Calu3 (cell line): ENCODE measurements at places on chromosomes 5 and 9.

GRCh38 chr9:132752877-132753592, 82.8 kb downstream of the GTF3C4 start:
- DNase-seq: no peak

DNA sequence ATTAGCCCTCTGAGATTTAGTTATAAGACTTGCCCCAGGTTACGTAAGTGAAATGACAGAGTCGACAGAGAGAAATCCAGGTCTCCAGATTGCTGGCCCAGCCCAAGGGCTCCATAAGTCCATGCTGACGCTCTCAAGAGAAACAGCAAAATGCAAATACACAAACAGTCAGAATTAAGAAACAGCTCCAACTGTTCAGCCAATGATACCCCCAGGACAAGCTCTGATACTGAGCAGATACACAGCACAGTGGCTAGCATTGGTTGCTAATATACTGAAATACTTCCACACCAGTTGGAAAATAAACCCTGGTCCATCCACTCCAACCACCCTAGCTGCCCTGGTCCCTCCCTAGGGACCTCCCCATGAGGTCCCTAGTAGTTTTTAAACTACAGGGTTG, 94.2 kb downstream of the CDK5RAP2 start:
- DNase-seq: no peak

DNA sequence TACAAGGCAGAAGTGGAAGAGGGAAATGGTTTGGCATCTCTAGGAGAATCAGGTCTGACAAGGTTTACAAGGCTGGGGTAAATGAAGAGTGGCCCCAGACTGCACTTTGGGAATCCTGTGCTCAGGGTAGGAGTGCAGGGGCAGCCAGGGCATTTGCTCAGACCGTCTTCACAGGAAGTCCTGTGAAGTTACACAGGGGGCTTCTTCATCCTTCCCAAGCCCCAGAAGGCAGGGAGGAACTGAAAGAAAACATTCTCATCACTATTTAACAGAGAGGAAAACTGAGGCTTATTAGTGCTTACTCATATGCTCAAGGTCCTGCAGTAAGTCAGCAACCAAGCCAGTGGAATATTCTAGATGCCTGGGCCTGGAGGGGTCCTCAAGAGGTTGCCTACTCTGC, 80.7 kb downstream of the NRG2 start:
- DNase-seq: no peak

GRCh38 chr9:121559183-121559582, 59.5 kb upstream of the GGTA1 start:
- DNase-seq: no peak

GRCh38 chr9:6450641-6451375, 37.8 kb downstream of the UHRF2 start:
- DNase-seq: no peak

GRCh38 chr5:41844502-41844901, 25.7 kb downstream of the OXCT1 start:
- DNase-seq: no peak

DNA sequence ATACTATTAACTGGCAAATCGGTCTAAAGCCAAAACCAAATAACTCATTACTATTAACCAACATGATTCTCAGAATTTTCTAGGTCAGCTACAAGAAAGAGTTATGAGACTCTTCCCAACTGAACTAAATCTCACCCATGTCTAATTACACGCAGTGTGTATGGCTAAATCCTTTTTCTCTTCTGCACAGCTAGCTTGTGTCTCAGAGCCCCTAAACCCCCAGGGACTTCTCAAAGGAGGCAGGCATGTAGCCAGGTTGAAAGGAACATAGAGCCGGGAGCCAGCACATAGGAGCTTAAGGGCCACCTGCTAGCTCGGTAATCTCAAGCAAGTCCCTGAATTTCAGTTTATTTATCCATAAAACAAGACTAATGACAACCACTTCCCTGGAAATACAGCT, 2.2 kb upstream of the GZMK start:
- DNase-seq: no peak

- DNase-seq: no peak
Measured at GRCh38 chr9:128894764-128895163, 12.8 kb downstream of the LRRC8A start.

- DNase-seq: no peak
Measured at GRCh38 chr9:80649001-80649420, 1040.3 kb downstream of the TLE1 start.

GRCh38 chr9:14273696-14274121, 40.2 kb downstream of the NFIB start:
- DNase-seq: no peak

GRCh38 chr5:88395264-88395663, 126.6 kb upstream of the TMEM161B start:
- no peak for DNase-seq

GRCh38 chr5:96079962-96080361, 118.3 kb upstream of the ELL2 start:
- no peak for DNase-seq

DNA sequence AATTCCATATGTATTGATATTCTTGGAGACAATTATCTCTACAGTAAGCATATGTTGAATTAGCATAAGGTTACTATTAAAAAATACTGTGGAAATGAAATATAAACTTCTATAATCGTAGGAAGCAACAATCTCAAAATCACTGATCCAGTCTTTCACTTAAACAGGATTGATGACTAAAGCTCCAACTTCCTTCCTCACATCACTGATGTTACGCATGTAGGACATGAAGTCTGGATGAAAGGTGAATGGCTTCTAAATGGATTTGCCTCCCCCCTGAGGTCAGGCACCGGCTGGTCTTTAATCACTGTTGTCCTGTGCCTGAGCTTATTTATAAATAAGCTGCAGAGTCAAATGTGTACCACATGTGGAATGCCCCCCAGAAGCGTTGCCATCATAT, 157.1 kb upstream of the NFIB start:
- no peak for DNase-seq

DNA sequence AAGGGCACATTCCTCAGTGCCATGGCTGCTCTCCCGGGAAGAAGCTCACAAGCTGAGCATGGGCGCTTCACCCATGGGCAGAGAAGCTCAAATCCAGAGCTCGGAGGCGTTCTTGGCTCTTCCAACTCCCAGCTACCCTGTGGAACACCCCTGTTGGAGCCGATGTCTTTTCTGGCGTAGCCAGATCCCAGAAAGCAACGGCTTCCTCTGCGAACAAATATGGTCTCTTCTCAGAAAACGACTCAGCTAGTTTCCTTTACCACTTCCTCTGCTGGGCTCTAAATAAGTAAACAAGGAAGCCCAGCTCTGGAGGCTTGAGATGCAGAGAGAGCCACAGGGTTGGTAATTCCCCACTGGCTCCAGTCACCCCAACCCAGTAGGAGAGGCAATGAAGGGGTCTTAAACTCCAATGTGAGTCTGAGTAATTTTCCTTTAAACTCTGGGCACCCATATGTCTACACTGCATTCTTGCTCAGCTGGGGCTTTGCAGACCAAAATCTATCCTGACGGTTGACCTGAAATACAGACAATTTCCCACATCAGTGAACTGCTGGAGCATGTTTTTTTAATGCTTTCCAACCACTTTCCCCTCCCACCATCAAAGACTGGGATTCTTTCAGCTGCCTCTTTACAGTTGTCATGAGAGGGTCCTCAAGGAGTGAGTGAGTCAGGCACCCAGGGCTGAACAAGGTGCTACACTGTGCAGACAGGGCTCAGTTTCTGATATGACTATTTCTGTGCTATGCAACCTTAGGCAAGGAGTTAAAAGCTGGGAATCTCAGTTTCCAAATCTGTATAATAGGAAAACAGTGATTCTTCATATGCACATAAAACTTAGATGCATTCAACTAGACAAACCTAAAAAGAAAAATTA, at the start of gene LCP2:
Gene LCP2, minus strand, starts transcription at position 189 of the 874 bp plus-strand sequence. Its CDS starts 166 bp downstream, at position 23.
- DNase-seq: no peak

GRCh38 chr5:36442352-36442751, 140.7 kb upstream of the RANBP3L start:
- peak; percentile 28 for DNase-seq

- DNase-seq: no peak
Measured at GRCh38 chr5:115584501-115584900, 17.8 kb downstream of the TICAM2 start.

GRCh38 chr9:132141948-132142594, 19.8 kb upstream of the NTNG2 start:
- DNase-seq: no peak

- DNase-seq: peak; percentile 79
Measured at GRCh38 chr5:136020383-136021015, 8.3 kb upstream of the TGFBI start.

DNA sequence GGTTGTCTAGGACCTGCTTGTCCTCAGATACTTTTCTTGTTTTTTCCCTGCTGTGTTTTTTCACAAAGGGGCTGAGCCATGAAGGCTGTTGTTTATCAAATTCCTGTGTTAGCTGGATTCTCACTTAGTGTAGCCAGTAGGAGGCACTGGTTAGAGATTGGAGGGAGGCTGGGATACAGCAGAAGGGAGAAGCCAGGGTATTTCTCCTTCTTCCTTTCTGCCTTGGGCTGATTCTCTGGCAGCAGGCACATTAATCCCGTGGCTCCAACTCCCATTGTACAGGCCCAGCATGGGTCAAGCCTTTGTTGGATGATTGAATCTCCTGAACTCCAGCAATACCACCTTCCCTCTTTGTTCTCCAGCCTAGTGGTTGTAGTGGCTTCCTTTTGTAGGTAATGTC, 46.4 kb upstream of the FAM170A start:
- no peak for DNase-seq

- DNase-seq: no peak
Measured at GRCh38 chr5:102701748-102702147, 53.4 kb upstream of the PAM start.

DNA sequence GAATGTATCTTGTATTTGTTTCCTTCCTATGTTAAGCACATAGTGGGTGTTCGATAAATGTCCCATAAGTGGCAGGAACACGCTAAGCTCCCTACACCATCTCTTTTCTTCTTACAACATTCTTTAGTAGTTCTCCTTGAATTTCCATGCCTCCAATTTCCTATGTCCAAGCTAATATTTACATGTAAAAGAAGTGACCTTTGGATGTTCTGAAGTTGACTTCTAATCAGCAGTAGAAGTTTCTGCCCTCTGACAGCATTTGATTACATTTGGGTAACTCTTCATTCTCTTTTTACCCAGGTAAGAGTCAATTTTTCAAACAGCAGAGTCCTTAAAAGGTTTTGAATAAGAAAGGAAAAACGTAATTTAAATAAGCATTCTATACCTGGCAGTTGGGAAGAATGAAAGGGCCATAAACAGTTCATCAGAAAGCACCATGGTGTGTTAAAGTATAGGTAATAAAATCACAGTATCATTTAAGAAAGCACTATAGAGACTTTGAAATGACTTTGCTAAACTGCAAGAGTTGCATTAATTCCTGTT, 78.9 kb downstream of the TRPM3 start:
- DNase-seq: no peak

GRCh38 chr5:76867827-76868693, 18.2 kb downstream of the S100Z start:
- DNase-seq: peak; percentile 85

GRCh38 chr5:143116814-143117213, 286.7 kb downstream of the NR3C1 start:
- no peak for DNase-seq
